ENCODE measurements at places on chromosomes 16 and 17.

DNA sequence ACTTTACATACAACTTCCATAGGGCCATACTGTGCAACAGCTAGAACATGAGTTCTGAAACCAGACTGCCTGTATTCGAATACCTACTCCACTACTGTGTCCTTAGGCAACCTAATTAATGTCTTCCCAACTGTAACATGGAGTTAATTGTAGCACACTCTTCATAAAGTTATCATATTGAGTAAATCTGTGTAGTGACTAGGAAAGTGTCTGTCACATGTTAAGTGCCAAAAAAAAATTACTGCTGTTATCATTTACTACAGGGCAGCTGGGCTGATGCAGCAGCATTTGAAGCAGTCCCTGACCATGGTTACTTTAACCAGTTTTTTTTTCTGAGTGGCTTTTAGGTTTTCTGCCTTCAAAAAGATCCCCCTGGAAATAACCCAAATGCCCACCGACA is 10.9 kb upstream of the ZNF23 start:
- DNase-seq = no peak

GRCh38 chr17:1797323-1797722 is 32.4 kb downstream of the SMYD4 start:
- no peak for DNase-seq

DNA sequence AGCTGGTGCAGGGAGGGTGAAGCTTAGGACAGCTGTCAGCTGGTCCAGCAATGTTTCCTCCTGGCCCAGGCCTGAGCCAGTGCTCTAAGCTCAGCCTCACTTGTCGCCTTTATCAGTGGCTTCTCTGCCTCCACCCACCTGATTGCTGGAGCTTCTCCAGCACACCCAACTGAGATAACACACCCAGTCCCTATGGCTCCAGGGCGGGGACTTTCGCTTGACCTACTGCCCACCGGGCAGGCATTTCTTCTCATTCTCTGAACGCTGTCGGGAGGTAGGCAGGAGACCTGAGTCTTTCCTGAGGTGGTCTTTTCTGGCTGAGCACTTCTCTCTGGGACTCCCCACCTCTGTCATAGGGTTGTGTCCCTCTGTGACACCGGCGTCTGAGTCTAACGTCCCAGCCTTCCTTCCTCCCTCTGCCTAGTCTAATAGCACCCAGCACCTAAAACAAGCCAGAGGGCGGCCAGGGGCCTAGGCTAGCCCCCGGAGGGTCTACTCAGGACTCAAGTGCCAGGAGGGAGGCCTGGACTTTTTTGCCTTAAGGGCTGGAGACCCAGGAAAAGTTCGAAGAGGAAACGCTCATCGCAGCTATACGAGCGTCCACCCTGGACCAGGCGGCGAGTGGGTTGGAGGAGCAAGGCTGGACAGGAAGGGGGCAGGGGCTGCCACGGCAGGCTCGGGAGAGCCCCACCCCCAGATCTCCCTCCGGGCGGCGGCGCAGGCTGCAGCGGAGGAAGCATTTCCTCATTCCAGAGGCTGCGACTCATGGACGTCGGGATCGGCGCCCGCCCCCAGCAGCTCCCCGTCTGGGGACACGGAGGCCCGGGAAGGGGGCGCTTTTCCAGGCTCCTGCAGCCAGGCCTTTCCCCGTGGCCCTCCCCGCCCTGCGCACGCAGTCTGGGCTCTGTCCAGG is 756 bp downstream of the TAX1BP3 start:
- peak; percentile 44 for DNase-seq

GRCh38 chr17:20184977-20185619 is 175.9 kb downstream of the SPECC1 start:
- DNase-seq = no peak

GRCh38 chr16:6360641-6361040 is 972.0 kb upstream of the RBFOX1 start:
- DNase-seq = no peak

GRCh38 chr16:84652566-84652965 is 4.3 kb downstream of the KLHL36 start:
- no peak for DNase-seq

GRCh38 chr17:15334266-15334665 is 7.1 kb downstream of the TEKT3 start:
- no peak for DNase-seq
